NCI-H2029 treated with DMSO at 0.1 percent for 48 hours (cell line): ENCODE measurements at places on chromosomes 1 and 21.

- DNase-seq = no peak
Measured at GRCh38 chr1:180905927-180906326, 6.8 kb upstream of the KIAA1614 start.

DNA sequence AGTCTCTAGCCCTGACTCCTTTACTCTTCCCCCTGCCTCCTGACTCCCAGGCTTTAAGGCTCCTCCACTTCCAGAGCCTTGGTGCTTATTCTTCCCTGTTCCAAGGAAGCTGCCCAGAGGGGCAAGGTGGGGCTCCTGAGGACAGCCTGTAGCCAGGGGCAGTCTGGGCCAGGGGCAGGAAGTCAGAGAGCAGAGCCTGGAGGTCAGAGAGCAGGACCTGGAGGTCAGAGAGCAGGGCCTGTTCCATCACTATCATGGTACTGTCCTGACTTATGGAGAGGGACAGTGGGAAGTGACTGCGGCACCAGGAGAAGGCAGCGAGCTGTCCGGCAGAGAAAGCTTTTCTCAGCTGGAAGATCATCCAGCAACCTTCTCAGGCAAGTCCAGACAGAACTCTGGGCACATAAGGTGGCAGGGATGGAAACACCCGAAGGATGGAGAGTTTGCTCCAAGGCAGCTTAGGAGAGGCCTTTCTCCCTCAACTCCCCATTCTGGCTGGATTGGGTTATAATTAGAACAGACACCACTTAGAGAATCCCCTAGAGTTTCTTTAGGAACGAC is 25.0 kb downstream of the PLXNA2 start:
- DNase-seq = no peak

DNA sequence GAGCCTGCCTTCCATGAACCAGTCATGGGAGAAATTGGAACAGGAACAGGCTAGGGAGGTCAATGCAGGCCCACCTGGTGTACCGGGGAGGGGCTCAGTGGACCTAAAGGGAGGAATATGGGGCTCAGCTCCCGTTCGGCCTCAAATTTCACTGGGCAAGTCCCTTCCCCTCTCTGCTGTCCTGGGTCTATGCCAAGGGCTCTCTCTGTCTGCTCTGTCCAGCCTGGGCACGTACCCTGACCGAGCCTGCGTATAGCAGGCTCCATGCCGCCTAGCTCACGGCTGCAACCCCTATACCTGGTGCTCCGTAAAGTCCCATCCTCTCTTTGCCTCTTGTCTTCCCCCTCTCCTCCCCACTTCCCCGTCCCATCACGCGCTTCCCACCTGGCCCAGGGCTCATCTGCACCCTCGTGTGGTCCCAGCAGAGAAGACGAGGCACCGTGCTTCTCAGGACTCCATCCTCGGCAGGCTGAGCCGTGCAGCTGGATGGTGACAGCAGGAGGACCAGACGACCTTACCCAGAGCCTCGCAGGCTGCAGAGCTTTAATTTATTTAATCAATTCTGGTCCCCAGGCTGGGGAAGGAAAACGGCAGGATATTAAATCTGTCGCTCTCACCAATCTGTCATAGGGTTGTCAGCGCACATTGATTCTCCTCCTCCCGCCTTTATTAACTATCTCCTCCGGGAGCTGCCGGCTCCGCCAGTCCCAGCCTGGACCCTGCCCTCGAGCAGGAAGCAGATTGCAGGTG is 25.0 kb upstream of the DISP3 start:
- no peak for DNase-seq

GRCh38 chr1:202274611-202275010 is 67.1 kb downstream of the UBE2T start:
- peak; percentile 2 for DNase-seq

- DNase-seq = no peak
Measured at GRCh38 chr1:64934115-64934877, 32.1 kb downstream of the JAK1 start.

DNA sequence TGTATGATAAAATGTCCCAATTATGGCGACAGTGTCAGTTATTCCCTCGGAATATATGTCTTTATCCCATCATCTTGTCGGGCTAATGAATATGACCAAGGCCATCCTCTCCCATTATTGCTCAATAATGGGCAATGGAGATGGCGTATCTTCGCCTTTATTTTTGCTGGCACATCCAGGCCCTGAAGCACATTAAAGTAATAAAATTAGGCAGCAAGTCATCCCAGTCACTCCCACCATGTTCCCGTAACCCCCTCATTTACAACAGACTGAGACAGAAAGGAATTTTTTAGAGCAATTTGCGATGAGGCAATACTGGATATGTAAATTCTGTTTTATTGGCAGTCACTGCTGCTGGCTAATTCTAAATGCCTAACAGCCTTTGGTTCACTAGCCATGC is 35.3 kb downstream of the CLIC6 start:
- no peak for DNase-seq

GRCh38 chr1:237590386-237590785 is 300.3 kb downstream of the ZP4 start:
- DNase-seq = no peak

DNA sequence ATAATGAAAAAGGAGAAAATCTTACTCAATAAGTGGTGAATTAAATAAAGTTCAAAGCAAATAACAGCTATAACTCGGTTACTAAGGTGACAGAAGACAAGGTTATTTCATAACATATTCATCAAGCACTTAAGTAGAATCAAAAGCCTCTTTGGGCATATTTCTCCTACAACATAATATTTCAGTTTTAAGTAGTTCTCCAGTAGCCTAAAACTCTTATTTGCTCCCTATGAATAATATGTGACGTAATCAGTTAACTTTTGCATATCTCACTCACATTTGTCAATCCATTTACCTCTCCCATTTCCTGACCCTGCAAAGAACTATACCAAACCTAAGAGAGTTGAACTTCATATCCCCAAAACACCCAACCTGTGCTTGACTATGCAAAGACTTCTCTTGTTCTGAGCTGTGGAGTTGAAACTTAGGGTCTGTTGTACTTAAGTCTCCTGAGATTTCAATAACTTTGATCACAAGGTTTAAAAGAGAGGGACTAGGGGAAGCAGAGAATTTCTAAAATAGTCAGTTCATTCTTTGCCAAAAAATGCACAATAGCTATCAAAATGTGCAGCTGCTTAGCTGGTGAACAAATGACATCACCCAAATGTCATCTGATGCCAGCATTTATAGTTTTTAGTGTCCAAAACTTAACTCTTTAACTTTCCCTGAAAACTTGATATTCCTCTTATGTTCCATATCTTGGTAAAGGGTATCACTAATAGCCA is 37.2 kb downstream of the TTLL7 start:
- DNase-seq = no peak

GRCh38 chr1:209546390-209547085 is 37.0 kb upstream of the CAMK1G start:
- DNase-seq = no peak

DNA sequence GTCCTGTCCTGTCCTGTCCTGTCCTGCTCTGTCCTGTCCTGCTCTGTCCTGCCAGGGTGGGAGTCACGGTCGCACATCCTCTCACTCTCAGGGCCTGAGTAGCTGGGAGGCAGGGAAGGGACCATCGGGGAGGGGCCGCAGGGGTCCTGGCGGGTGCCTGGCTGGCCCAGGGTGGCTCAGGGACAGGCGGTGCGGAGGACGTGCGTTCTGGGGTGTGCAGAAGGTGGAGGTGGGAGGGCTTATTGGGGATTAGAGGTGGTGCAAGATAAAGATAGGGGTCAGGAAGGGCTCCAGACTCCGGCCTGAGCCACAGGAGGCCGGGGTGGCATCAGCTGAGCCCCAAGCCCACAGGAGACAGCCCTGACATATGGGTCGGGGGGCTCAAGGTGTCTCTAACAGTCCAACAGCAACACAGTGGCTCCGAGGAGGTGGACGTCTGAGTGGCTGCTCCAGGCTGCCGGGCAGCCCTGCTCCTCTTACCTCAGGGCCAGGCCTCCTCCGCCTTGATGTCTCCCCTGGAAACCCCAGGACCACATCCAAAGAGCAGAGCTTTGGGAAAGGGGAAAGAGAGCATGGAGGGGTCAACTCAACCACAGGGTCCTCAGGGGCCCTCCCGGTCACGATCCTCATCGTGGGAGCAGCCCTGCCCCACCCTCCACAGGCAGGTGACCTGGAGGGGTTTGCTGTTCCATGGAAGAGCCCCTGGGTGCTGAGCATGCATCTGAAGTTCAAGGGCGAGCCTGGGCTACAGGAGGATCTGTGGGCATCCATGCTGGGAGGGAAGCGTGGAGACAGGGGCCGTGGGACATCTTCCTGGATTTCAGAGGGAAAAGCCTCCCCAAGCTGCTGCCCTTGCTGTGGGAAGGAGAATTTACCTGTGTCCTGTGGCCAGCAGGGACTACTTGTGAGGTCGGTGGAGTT is 39.6 kb upstream of the ADARB1 start:
- DNase-seq = no peak

- DNase-seq = no peak
Measured at GRCh38 chr1:37270639-37271038, 203.7 kb upstream of the ZC3H12A start.
